Naive thymus-derived CD4-positive, alpha-beta T cell (primary cell): ENCODE measurements at places on chromosomes 6 and 20. TPM values are rescaled to one million over a fixed set of nuclear protein-coding genes. Genes with fewer than 3 reads are reported as not detected.

The COL9A1 gene
- total RNA-seq, result not detected

The C6orf15 gene
- not detected for total RNA-seq

DNA sequence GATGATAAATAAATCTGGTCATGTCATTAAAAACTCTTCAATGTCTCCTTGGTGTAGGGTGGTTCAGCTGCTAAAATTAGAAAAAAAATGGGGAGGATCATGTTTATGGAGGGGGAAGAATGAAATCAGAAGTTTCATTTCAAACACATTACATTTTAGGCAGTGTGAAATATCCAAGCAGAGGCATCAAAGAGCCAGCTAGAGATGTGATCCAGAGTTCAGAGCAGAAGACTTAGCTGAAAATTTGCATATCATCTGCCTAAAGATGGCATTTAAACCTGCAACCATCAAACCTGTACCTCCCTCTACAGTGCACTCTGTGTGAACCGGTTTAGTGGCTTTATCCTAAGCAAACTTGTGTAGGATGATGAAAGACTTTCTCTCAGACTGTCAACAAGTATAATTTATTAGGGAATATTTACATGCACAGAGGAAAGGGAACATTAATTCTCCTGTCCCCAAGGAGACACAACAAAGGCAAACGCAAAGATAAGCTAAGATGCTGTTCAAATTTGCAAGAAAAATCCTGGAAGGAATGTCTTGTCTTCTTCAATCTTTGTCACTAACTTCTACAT lies 84.8 kb upstream of the PLEKHG1 start:
- DNase-seq, result no peak

DNA sequence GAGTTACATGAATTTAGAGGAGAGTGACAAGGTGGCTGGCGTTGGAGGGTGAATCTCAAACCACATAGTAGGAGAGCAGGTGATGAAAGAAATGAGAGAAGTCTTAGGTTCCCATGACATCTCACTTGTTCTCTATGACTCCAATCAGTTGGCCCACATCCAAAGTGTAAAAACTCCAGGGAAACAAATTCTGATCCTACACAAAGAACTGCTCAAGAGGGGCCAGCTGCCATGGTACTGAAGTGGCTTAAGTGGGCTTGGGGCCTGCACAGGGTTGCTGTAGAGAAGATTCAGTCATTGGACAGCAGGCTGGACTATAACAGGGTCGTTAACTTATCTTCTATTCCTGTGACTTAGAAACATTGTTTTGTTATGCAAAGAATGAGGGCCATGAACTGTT lies 7.6 kb upstream of the ADGRF4 start:
- no peak for DNase-seq

GRCh38 chr6:111791415-111791814 lies 81.8 kb downstream of the FYN start:
- DNase-seq, result no peak

- no peak for DNase-seq
Observed at GRCh38 chr6:24492475-24492874, 2.3 kb upstream of the ALDH5A1 start.

DNA sequence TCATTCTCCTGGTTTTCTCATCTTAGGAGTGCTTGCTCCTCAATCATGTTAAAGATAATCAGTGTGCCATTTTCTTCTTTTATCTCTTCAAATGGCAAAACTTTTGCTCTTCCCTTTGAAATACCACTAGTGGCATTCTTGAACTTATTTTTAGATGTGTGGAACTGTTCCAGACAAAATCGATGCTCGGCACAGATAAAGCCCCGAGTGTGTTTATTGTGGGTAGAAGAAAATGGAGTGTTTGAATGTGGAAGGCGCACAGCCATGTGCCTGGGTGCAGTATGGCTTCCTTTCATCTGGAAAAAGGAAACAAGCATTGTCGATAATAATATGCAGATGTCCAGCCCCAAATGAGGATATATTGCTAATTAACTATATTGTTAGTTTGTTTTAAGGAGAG lies 42.4 kb downstream of the ISM1 start:
- no peak for DNase-seq

GRCh38 chr6:106163966-106164877 lies 78.1 kb downstream of the PRDM1 start:
- DNase-seq, result no peak

DNA sequence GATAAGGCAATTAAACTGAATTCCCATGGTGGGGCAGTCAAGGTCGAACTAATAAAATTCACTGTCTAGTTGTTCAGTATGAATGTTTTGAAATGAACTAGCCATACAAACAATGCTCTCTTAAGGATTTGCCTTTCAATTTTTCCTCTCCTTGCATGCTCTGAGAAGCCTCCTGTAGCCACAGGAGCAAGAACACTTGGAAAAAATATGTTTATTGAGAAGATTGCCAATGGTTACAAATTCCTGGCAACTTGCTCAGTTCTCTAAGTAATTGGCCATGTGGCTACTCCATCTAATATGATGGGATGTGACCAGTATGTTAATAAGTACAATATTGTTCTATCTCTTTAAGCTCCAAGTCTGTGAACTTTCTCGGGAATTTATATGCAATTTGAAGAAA lies 49.4 kb downstream of the FUT9 start:
- no peak for DNase-seq

DNA sequence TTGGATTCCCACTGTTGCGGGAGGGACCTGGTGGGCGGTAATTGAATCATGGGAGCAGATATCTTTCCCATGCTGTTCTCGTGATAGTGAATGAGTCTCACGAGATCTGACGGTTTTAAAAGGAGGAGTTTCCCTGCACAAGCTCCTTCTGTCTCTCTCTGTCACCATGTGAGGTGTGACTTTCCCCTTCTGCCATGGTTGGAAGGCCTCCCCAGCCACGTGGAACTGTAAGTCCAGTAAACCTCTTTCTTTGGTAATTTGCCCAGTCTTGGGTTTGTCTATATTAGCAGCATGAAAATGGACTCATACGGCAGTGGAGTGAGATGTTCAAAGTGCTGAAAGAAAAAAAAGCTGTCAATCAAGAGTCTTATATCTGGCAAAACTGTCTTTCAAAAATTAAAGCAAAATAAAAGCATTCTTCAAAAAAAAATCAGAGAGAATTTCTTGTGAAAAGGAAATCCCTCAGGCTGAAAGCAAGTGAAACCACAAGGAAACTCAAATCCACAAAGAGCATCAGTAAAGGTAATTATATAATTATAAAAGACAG lies 15.5 kb upstream of the KIF25 start:
- DNase-seq, result no peak

GRCh38 chr20:63702036-63702665 lies 5.6 kb downstream of the ARFRP1 start:
- no peak for DNase-seq

- no peak for DNase-seq
Observed at GRCh38 chr20:46978951-46979491, 84.4 kb downstream of the EYA2 start.

- DNase-seq, result no peak
Observed at GRCh38 chr6:142377497-142377848, 75.7 kb downstream of the ADGRG6 start.
